A549 (cell line): ENCODE measurements at places on chromosomes 16 and 17.

DNA sequence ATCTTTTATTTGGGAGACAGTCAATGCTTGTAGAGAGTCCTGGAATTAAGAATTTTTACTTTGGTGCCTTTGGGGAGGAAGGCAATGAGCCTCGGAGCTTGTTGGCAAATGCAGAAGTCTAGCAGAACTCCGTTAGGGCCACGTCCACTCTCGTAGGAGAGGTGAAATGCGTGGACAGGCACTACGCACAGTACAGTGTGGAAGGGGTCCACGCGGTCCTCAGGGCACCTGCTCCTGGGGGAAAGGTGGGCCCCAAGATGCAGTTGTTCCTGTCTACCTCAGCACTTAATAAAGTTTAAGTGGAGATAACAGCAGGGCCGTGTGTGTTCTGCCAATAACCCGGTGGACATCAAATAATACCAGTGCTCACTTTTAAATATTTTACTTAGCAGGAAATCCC lies 1.8 kb downstream of the RAB11FIP3 start:
- DNase-seq = no peak

GRCh38 chr16:89534252-89534756 lies 26.1 kb downstream of the SPG7 start:
- no peak for DNase-seq

- no peak for DNase-seq
These were observed 93.8 kb upstream of the RPRML start for GRCh38 chr17:47072886-47073285.

GRCh38 chr17:37225465-37225864 lies 150.3 kb upstream of the C17orf78 start:
- no peak for DNase-seq

DNA sequence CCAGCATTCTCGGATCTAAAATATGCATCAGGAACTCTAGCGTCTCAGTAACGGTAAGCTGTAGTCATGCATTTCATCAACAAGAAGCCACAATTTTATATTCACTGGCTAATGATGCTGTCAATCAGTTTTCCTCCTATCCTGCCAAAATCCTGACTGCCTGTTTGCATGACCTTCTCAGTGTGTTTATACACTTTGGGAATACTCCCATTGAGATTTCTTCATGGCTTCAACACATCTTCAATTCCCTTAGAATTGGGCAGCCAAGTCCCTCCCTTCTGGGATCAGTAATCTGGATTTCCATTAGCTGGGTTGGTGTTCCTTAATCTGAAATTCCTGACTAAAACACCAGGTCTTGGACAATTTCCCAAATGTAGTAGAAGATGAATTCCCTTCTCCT lies 348.9 kb upstream of the DYNLRB2 start:
- no peak for DNase-seq

DNA sequence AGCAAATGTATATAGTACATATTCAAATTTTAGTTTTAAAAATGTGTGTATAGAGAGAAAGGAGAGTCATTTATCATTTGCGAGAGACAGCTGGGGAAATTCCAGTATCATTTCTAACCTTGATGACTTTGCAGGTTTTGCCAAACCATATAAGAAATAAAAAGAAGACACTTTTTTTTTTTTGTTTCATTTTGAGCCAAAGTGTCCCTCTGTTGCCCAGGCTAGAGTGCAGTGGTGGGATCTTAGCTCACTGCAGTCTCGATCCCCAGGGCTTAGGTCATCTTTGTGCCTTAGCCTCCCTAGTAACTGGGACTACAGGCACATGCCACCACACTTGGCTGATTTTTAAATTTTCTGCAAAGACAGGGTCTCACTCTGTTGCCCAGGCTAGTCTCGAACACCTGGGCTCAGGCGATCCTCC lies 38.4 kb upstream of the VWA3A start:
- no peak for DNase-seq

DNA sequence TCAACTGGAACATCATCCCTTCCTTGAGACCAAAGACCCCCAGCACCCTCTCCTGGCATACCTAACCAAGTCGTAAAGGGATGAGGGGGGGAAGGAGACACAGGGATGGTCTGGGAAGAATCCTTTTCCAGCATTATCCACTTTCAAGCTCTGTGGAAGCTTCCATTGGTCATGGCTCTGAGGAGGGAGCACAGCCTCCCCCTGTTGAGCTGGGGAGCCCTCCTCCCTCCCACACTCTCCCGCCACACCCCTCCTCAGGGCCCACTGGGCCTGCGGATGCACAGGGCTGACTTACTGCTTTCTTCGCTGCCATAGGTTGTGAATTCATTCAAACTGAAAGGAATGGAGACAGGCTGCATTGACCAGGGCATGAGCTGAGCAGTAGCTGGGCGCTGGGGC lies 12.4 kb downstream of the CSF3 start:
- DNase-seq = no peak

DNA sequence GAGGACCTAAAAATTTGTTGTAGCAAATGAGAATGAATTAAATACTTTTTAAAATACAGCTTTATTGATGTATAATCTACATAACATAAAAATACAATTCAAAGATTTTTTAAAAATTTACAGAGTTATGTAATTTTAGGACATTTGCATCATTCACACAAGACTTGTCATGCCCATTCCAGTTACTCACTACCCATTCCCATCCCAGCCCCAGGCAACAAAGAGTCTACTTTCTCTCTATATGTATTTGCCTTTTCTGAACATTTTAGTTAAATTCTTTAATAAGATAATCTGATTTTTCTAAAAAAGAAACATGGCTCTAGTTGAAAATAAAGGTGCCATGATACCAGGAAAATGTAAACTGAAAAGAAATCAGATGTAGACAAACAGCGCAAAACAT lies 354.2 kb downstream of the PMP22 start:
- DNase-seq = no peak

- DNase-seq = no peak
These were observed 16.3 kb upstream of the DPEP1 start for GRCh38 chr16:89596957-89597649.

DNA sequence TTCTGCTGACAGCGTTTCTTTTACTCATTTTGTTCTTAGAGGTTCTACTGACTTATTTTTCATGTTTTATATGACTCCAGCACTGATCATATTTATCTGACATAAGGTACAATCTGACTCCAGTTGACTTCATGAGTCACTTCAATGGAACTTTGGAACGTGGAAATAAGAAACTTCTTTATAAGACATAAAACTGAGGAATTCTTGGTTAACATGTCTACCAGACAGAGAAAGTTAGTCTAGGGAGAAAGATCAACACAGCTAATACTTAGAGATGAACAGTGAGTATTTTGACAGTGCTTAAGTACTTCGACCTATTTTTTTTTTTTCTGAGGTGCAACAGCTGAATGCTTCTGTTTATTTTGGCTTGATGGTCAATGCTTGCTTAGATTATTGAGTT lies 679.5 kb downstream of the KCNJ2 start:
- DNase-seq = no peak

GRCh38 chr17:77200711-77201110 lies 59.9 kb downstream of the SEC14L1 start:
- peak; percentile 29 for DNase-seq

- DNase-seq = no peak
These were observed 15.6 kb downstream of the METRNL start for GRCh38 chr17:83095016-83095415.

GRCh38 chr16:88064889-88065746 lies 113.9 kb downstream of the BANP start:
- no peak for DNase-seq

DNA sequence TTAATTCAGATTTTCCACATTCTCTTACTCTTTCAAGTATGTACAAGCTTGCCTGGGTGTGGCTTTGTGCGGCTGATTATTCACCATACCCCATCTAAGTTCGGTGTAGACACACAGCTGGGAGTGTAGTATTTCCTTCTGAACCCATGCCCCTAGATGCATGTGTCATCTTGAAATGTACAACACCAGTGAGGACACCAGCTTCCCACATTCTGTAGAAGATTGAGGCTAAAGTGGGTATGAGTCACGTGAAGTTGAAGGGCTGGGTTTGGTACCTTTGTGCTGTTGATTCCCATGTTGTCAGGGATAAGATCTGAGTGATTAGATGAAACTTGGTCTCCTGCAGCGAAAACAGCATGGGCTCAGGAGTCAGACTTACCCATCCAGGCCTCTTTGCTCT lies 14.6 kb upstream of the DHX8 start:
- DNase-seq = peak; percentile 73

DNA sequence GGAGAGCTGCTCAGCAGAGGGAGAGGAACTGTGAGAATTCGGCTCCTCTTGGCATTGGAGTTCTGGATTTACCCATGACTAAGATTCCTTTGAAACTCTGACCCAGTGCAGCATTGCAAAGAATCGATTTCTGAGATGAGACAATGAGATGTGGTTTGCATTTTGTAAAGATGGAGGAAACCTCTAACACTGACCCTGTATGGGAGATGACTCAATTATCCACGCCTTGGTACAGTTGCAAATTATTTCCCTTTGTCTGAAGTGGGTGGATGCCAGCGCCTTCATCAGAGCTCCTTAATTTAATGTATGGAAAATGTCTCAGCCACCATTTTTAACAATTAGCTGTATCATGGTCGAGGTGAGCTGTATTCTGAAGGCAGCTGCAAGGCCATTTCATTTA lies 53.4 kb downstream of the NUP93 start:
- no peak for DNase-seq

DNA sequence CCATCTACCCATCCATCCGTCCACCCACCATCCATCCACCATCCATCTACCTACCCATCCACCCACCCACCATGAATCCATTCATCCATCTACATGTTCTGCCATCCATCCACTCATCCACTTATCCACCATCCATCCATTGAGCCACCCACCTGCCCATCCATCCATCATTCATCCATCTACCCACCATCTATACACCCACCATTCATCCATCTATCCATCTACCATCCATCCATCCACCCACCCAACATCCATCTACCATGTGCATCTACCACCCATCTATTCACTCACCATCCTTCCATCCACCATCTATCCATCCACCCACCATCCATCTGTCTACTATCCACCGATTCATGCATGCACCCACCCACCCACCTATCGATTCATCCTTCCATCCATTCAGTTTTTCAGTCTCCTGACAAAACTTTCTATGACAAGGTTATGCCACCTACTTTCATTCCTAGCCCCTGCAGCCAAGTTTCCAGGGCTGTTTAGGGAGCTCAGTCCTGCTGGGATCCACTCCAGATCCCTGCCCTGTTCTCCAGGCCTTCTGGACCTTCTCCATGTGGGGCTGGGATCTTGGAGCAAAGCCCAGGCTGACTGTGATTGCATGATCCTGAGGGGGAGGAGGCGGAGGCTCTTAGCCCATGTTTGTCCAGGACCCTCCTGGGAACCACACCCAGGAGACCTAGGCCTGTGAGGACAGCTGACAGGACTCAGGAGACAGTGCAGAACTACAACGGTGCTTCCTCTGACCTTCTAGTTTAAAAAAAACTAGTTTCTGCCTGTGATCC lies 27.4 kb downstream of the BCO1 start:
- DNase-seq = no peak

DNA sequence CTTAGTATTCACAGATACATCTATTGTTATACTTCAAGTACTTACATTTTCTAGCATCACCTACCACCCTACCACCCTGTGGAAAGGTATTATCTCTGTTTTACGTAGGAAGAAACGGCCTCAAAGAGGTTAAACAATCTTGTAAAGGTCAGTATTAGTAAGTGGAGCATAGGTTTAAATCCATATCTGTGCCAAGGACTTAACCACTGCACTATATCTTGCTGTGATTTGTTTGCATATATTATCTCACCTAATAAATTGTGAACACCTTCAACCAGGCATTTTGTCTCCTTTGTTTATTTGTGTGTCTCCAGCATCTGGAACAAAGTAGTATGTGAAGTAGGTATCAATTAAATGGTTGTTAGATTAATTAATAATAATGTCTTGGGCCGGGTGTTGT lies 27.3 kb downstream of the IGF2BP1 start:
- no peak for DNase-seq

- no peak for DNase-seq
These were observed 241.0 kb downstream of the XYLT1 start for GRCh38 chr16:17229766-17230165.

DNA sequence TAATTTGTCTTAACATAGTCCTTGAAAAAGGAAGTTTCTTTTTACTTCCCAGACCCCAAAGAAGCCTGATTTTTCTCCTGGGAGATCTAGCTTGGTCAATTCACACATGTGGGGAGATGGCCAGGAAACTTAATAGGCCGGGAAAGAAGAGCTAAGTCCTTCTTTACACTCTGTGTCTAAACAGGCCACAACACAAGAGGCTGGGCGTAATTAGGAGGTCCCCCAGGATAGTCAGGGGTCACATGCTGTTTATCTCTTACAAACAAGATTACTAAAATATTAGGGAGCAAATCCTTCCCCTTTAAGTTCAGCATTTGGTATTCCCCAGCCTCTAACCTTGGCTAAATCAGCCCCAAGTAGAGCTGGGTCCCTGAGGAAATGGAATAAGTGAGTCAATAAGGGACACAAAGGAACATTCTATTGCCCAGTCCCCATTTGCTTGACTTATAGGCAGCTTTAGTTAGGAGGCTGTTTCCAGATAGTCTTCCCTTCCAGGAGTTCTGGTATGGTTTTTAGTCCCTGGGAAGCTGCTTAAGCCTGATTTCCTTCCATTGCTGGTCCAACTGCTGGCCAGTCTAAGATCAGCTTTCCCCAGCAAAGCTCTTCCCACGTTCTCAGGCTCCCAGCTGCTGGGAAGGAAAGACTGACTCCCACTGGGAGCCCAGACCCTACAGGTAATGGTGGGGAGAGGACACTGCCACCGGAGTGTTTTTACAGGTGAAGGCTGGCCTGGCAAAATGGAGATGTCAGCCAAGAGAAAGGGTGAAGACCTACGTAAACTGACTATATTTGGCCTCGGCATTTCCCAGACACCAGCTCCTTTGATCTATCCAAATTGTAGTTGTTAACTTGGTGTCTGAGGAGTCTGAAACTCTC lies 14.1 kb upstream of the HOXB9 start:
- DNase-seq = no peak

DNA sequence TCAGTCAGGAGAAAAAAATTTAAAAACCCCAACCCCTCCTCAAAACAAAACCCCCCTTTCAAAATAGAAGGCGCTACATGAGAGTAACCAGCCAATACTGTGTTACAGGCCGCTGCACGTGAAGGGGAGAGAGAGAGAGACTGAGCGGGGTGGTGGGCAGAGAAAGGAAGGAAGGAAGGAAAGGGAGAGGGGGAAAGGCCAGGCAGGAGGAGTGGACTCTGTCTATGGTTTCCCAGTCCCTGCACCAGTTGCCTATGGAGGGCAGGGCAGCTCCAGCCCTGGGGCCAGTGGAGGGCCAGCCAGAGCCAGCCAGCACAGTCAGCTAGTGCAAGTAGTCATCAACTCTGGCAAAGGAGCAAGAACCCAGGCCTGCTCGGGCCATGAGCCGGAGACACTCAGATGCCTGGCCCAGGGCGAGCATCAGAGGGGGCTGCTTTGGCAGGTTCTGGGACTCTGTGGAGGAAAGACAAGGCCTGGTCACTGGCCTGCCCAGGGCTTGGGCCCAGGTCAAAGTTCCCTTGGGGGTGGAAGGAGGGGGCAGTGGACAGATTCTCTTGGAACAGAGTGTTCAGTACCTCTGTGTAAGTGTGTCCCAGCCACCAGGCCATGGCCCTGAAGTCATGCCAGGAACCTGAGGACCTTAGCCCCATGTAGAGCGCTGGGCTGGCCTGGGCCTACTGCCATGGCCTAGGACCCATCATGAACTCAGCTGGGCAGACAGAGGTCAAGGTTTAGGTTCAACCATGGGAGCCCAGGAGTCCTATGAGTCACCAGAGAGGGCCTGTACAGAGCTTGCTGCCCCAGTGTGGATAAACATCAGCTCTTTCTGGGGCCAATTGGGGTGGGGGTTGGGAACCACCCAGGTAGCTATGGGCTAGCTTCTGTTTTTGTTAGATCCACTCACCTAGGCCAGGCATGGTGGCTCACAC lies 7.3 kb upstream of the GFOD2 start:
- DNase-seq = no peak
